ENCODE measurements at places on chromosomes 12 and 14.

GRCh38 chr12:125187780-125188741 lies 122.8 kb downstream of the AACS start:
- DNase-seq, result no peak

DNA sequence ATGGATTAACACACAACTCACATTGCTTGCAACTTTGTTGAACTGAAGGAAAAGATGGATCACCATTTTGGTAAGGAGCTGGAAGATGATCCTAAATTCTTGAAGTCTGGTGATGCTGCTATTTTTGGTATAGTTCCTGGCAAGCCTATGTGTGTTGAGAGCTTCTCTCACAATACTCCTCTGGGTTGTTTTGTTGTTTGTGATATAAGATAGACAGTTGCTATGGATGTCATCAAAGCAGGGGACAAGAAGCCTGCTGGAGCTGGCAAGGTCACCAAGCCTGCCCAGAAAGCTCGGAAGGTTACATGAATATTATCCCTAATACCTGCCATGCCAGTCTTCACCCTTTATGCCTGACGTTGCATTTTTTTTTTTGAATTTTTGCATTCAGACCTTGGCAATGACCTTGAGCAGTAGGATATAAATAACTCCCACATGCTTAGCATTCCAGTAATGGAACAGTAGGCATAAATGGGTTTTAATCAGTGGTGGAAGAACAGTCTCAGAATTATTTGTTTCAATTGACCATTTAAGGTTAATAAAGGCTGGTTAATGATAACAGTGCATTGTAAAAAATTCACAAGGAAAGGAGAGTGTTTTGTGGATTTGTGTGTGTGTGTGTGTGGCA lies 129.0 kb upstream of the SEL1L start:
- DNase-seq, result no peak

DNA sequence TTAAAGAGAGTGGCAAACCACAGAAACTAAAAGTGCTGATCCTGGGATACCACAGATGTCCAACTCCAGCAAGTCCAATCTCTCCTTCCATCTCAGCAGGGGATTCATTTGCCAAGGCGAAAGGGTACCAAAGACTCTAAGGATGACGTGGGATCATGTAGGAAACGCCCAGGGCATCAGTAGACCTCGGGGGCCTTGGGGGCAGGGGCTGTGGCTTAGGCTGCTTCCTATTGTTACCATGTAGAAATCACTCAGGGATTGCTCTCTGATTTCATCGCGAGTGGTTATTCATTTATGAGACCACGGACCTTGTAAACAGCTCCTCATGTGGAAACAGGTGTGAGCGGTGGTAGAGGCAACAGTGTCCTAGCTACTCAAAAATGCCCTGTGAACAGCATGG lies 149.3 kb upstream of the FKBP4 start:
- DNase-seq, result no peak

- no peak for DNase-seq
These were observed 10.0 kb upstream of the NRIP2 start for GRCh38 chr12:2844786-2845185.

DNA sequence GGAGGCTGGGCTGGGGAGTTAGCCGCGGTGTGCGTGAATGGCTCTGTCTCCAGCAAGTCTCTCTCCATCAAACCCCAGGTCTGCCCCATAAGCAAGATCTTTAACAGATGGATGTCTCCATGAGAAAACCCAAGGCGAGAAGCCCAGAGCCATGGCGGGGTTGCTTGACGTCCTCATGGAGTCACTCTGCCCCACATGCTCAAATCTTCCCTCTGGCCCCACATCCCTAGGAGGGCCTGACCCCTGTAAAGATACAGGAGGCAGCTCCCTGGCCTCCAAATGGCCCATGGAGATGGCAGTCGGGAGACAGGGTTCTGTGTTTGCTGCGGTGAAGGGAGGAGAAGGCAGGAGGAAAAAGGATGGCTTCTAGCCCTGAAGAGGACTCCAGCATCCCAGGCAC lies 49.3 kb downstream of the C14orf132 start:
- DNase-seq, result no peak

- DNase-seq, result no peak
These were observed 1.7 kb upstream of the RAB15 start for GRCh38 chr14:64973826-64974225.

- DNase-seq, result no peak
These were observed 137.0 kb upstream of the HIF1A start for GRCh38 chr14:61558271-61558670.

DNA sequence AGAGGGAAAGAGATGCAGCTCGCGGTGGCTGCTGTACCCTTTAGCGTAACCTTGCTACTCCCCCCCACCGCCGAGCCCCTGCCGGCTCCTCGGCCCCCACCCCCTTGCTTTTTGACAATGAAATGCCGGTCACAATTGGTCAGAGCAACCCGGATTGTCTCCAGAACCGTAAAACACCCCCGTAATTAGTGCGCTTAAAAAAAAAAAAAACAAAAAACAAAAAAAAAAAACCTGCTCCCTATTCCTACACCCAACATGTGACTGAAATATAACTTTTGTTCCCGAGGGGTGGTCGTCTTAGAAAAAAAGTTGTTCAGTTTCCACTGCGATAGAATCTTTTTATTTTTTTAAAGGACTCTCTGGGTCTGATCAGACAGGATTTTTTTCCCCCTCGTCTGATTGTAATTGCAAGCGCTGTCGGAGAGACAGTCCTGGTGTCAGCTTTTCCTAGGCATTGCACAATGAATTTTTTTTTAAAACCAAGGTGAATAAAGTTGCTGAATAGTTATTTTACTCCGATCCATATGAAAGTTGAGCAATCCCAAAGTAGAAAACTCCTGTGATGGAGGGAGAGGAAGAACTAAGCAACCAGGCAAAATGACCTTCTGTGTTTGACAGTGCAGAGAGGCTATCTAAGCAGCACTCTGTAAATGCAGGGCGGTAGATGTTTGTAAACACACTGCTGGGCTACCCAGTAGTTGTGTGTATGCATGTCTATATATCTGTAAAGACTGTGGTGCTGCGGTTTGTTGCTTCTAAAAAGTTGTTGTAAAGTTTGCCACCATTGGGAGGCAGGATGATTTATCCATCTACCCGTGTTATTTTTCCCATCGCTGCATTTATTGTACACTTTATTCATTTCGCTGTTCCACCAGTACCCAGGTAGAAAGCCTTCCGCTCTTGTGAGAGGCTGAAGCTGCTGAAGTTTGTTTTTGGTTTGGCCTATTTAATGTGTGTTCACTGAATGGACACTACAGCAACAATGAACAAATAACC lies 1.1 kb downstream of the ETV6 start:
- peak; percentile 28 for DNase-seq

GRCh38 chr14:26597071-26597588 lies 703 bp downstream of the NOVA1 start:
- no peak for DNase-seq

DNA sequence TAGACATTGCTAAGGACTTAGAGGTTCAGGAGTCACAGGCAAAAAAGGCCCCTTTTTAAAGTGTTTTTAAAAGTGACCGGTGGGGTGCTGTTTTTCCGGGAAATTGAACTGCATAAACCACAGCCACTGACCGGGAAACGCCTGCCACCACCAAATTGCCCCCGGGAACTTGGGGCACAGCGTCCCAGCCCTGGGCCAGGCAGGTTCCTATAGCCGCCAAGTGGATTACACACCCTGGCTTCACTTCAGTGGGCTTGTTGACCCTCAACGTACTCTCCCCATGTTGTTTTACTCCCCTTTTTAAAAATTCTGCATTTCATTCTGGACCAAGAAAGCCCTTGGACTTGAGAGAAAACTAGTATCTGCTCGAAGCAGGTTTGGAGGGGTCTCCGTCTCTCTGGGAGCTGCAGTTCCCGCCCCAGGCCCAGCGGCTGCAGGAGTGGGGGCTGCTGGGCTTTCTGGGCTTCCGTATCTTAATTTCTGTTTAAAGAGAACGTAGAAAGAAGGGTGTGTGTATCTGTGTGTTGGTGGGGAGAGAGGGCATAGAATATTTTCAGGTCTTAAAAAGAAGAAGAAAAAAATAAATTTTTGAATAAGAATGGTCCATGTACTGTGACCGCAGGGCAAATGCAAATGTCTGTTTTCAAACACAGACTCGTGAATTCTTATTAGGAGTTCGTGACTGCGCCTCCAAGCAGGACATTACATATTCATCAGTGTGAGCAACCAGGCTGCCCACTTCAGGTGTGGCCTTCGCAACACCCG lies 82.9 kb downstream of the PAPOLA start:
- DNase-seq, result no peak

GRCh38 chr12:1517007-1517406 lies 77.4 kb downstream of the FBXL14 start:
- no peak for DNase-seq

- no peak for DNase-seq
These were observed 37.2 kb downstream of the LRP6 start for GRCh38 chr12:12229556-12230092.

DNA sequence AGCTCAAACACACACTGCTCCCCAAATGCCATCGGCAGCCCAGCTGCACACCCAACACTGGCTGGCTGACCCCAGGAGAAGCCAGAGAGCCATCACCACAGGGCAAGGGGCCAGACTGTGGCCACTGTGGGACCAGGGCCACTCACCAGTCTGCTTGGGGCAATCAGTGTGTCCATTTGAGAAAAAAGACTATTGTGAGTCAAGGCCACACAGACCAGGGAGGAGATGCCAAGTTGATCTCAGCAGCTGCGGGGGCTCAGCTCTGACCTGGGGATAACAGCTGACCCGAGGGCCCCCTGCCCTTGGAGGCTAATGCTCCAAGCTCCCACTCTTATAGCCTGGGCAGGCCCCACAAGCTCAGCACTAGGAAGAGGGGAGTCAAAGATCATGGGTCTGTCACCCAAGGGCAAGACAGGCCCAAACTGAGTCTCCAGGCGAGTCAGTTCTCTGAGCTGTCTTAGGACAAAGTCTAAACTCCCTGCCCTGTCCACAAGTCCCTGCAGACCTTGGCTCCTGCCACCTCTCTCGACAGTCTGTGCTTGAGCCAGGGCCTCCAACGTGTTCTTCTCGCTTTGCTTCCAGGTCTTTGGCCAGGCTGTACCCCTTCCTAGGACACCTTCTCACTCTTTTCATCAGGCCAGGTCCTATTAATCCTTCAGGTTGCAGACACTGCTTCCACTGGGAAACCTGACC lies 30.1 kb upstream of the PNMA1 start:
- no peak for DNase-seq

DNA sequence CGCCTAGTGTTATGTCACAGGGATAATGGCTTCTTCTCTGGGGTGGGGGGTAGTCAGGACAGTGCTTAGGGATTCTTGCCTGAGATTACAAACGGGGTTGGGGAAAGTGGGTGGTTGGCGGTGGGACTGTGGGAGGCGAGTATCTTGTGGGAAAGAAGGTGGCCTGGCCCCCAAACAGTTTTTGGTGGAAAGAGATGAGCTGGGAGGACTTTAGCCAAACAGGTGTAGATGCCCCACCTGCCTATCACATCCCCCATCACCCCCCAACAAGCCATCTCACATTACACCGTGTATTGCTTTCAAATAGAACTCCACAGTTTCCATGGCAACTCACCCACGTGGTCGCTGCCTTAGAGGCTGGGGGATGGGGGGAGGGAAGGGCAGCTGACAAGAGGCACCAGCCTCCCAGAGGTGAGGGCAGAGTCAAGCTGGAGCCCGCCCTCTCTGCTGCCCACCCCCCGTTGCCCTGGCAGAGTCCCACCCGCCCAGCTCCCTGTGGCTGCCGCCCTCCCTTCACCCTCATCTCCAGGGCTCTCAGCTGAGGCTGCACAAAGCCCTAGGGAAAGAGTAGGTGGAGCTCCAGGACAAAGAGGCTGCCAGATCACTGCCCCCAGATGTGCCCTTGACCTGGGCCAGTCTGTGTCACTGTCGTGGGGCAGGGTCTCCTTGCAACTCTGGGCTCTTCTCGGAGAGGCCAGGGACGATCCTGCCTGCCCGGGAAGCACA lies 98.3 kb downstream of the LRRC74A start:
- no peak for DNase-seq

DNA sequence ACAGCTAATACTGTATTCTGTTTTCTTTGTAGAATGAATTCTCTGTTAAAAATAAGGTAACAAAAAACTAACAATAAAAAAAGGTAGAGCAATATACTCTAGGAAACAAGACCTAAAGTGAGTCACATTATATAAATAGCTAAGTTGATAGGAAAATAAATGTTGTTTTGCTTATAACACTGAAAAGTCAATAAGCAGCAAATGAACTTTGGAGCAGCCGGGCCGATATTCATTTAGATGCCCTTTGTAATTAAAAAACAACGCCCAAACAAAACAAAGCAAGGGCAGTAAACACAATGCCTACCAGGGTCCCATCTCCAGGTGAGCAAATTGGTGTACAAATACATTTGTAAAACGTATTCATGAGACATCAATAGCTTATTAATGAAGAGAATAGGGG lies 227.6 kb upstream of the FOXN3 start:
- no peak for DNase-seq

DNA sequence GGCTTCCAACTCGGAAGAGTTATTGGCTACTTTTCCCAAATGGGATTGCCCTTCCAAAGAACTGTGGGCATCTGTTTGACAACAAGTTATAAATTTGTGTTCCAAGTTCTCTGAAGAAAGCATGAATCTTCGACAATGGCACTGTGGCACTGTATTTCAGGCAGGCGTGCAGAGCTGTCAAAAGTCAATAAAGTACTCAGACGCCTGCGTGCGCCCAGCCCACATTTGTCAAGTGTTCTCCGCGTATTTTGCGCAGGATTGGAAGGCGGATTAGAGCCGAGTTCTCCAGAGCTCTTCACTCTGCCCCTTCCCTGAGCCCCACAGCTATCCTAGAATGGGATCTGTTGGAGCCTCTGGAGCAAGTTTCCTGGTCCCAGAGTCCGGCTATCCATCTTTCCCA lies 103.2 kb downstream of the SLC25A47 start:
- no peak for DNase-seq

GRCh38 chr12:54954801-54955200 lies 29.8 kb downstream of the TESPA1 start:
- DNase-seq, result no peak

- no peak for DNase-seq
These were observed 14.8 kb upstream of the APOF start for GRCh38 chr12:56377310-56377988.

DNA sequence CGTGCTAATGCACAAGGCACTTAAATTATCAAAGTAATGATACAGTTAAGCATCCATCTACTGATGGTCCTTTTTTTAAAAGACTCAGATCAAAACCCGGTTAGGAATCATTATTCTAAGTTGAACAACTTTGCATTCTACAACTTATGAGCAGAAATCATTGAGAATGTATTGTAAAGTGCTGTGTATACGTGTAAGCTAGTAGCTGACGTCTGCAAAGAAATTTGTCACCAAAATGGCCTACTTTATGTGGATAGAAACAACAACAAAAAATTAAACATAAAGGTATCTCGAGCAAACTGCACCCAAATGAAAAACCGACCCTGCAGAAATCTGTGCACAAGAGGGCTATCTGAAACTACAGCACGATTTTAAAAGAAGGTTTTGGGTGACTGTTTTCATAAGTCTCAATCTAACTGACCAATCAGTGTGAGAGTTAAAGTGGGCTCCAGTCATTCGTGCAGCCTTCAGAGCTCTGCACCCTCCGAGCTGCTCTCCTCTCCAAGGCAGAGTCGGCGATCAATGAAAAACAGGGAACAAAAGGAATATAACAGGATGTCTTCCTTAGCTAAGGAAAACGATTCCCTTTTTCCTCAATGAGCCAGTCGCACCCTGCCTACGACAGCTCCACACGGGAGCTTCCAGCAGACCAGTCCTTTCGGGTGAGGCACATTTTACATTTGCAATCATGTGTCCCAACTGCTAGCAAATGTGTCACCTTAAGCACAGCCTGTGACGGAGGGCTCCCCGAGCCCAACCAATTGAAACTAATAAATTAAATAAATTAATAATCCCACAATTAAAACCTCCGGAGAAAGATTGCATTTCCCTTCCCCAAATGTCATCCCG lies 200.7 kb upstream of the FOXN3 start:
- no peak for DNase-seq

- no peak for DNase-seq
These were observed 28.5 kb downstream of the CPM start for GRCh38 chr12:68904351-68904962.
